Stomach (tissue), 19 donors: ENCODE measurements at places on chromosomes 16 and 17. TPM values are rescaled to one million over a fixed set of nuclear protein-coding genes. Genes with fewer than 3 reads are reported as not detected.

The ARSG gene
- polyA plus RNA-seq, result 0.56 TPM

The RILP gene
- 15.6 TPM for polyA plus RNA-seq

The NPIPB2 gene
- polyA plus RNA-seq, result 8.1 TPM

The SLC5A10 gene
- 0.13 TPM for polyA plus RNA-seq

The TNRC6A gene
- 10.0 TPM for polyA plus RNA-seq

The ATP6V0A1 gene
- 13.1 TPM for polyA plus RNA-seq

The KRTAP4-5 gene
- not detected for polyA plus RNA-seq

The P2RX1 gene
- polyA plus RNA-seq, result 2.4 TPM

The KRT34 gene
- not detected for polyA plus RNA-seq

- no peaks in the 10 kb centered on the region for H3K4me1 ChIP-seq
- no peak overlapping the region for H3K27ac ChIP-seq
- H3K4me3 ChIP-seq, result no peak overlapping the region
- H3K36me3 ChIP-seq, result no peaks in the 10 kb centered on the region
- H3K27me3 ChIP-seq, result no peaks in the 10 kb centered on the region
These were observed 20.9 kb downstream of the RPRML start for GRCh38 chr17:46958041-46958591.

DNA sequence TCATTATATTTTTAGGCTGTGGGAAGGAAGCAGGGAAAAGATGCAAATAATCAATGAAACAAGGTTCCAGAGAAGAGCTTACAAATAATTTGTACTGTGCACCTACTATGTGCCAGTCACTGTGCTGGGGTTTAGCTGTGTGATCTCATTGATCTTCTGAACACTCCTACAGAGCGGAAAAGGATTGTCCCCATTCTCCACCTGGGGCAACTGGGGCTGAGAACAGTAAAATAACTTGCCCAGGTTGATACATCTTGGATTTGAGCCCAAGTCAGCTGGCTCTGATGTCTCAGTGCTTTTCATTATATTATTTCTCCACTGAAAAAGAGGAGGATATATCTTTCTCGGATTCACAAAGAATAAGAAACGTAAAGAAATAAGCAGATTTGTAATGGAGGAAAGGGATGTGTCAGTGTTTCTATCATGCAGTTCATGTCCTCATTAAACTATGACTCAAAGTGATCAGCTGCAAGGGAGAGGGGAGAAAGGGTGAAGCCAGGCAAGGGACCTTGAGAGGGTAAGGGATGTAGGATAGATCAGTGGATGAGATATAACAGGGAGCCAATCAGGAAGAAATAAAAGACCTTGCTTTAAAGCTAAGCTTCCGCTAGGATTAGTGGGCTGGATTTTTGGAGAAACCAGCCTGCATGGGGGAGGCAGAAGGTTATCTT, 143.6 kb upstream of the NOL11 start:
- no peaks in the 10 kb centered on the region for H3K27me3 ChIP-seq
- no peak for DNase-seq
- peaks cover 15% of the 10 kb centered on the region for H3K36me3 ChIP-seq
- H3K27ac ChIP-seq, result no peak overlapping the region

GRCh38 chr17:82388223-82388921, 16.8 kb downstream of the UTS2R start:
- H3K27me3 ChIP-seq, result peaks cover 50% of the 10 kb centered on the region
- DNase-seq, result peak; percentile 80
- H3K4me3 ChIP-seq, result no peak overlapping the region
- peaks cover 26% of the 10 kb centered on the region for H3K36me3 ChIP-seq

DNA sequence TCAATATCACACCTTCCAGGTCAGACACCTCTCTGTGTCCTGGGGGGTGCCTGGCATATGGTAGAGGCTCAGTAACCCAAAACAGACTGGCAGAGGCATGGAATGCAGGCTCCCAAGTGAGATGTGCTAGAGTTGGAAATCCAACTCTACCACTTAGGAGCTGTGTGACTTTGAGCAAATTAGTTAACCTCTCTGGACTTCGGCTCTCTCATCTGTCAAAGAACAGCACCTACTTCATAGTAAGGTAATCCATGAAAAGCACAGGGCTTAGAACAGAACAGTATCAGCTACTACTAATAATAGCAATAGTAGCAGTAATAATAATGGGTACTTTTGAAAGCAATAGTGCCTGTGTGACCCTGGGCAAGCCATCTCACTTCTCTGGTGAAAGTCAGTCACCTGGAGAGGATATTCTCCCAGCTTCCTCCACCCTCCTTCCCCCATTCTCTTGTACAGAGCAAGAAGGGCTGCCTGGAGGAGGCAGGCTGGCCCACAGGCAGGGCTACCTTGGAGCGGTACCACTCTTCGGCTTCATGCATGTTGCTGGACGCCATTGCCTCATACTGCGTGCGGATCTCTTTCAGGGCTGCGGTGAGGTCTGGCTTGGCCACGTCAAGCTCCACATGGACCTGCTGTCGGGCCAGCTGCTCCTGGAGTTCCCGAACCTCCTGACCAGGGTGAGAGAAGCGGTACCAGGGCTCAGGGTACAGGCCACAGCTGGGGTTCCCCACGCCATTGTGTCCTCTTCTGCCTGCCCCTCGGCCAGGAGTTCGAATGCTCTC, 2.3 kb downstream of the GFAP start:
- no peak overlapping the region for H3K4me3 ChIP-seq
- H3K27ac ChIP-seq, result no peak overlapping the region
- H3K27me3 ChIP-seq, result peaks cover 20% of the 10 kb centered on the region
- no peaks in the 10 kb centered on the region for H3K36me3 ChIP-seq

GRCh38 chr17:79623786-79624717, 13.2 kb upstream of the RBFOX3 start:
- no peaks in the 10 kb centered on the region for H3K36me3 ChIP-seq
- H3K4me3 ChIP-seq, result no peak overlapping the region
- no peak overlapping the region for H3K27ac ChIP-seq
- peaks cover 59% of the 10 kb centered on the region for H3K27me3 ChIP-seq
- DNase-seq, result no peak

GRCh38 chr17:61260071-61260797, 139.4 kb upstream of the TBX2 start:
- H3K4me3 ChIP-seq, result no peak overlapping the region
- H3K27ac ChIP-seq, result peak overlapping the region; percentile 65
- no peaks in the 10 kb centered on the region for H3K27me3 ChIP-seq
- DNase-seq, result peak; percentile 44
- peaks cover 19% of the 10 kb centered on the region for H3K4me1 ChIP-seq

DNA sequence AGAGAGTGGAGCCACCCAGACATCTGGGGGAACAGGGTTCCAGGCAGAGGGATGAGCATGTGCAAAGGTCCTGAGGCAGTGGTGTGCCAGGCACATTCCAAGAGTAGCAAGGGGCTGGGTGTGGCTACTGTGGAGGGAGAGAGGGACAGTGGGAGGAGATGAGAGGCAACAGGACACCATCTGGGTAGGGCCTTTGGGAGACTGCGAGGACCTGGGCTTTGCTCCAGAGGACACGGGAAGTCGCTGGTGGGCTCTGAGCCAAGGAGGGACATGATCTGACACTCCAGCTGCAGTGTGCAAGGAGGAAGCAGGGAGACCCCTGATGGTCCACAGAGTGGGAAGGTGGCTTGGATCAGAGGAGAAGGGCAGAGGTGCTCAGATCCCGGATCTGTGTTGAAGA, 56.7 kb upstream of the MED9 start:
- H3K4me3 ChIP-seq, result no peak overlapping the region
- H3K27ac ChIP-seq, result no peak overlapping the region
- no peak for DNase-seq
- H3K4me1 ChIP-seq, result peaks cover 14% of the 10 kb centered on the region

GRCh38 chr17:10657879-10658278, 770 bp upstream of the MYH3 start:
- no peaks in the 10 kb centered on the region for H3K27me3 ChIP-seq
- no peak overlapping the region for H3K4me3 ChIP-seq
- no peak for DNase-seq

DNA sequence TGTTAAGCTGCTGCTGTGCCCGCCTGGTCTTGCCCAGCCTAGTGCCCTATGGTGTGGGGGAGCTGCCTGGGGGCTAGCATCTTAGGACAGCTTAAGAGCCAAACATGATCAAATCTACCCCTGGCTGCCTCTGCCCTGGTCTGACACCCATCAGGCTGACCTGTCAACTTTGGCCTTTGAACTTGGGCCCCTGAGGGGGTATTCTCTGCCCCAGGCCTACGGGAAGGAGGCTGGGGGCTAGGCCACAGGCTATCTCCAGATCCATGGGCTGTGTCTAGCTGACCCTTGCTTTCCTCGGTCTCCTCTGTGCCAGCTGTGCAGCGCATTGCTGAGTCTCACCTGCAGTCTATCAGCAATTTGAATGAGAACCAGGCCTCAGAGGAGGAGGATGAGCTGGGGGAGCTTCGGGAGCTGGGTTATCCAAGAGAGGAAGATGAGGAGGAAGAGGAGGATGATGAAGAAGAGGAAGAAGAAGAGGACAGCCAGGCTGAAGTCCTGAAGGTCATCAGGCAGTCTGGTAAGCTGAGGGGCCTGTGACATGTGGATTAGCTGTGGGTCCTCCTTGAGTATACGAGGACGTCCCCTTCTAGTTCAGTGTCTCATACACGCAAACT, 3.3 kb upstream of the STARD3 start:
- H3K4me3 ChIP-seq, result no peak overlapping the region
- DNase-seq, result no peak
- H3K4me1 ChIP-seq, result peaks cover 53% of the 10 kb centered on the region
- peak overlapping the region; percentile 24 for H3K27ac ChIP-seq
- no peaks in the 10 kb centered on the region for H3K36me3 ChIP-seq

DNA sequence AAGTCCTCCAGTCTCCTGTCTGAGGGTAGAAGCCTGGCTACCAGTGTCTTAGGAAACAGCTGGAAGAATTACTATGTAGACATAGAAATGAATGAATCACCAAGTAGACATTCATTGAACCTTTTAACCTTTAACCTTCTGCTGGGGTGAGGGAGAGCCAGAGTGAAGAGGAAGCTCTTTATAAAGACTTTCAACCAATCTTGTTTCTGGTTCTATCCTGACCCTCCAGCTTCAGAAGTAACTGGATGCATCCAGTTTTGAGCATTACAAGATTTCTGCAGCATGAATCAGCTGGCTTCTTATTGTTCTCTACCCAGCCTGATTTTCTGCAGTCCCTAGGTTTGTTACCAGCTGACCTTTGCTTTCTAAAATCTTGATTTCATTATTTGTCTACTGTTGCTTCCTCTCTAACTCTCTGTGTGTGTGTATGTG, 8.5 kb downstream of the TEKT1 start:
- H3K27ac ChIP-seq, result no peak overlapping the region
- no peak overlapping the region for H3K4me3 ChIP-seq
- DNase-seq, result no peak
- H3K36me3 ChIP-seq, result no peaks in the 10 kb centered on the region

GRCh38 chr17:43312011-43312410, 78.2 kb upstream of the RNU2-1 start:
- H3K27ac ChIP-seq, result no peak overlapping the region
- no peaks in the 10 kb centered on the region for H3K36me3 ChIP-seq
- no peaks in the 10 kb centered on the region for H3K4me1 ChIP-seq
- DNase-seq, result no peak
- no peaks in the 10 kb centered on the region for H3K27me3 ChIP-seq
- no peak overlapping the region for H3K4me3 ChIP-seq

- H3K27ac ChIP-seq, result peak overlapping the region; percentile 55
- H3K4me1 ChIP-seq, result no peaks in the 10 kb centered on the region
- no peaks in the 10 kb centered on the region for H3K36me3 ChIP-seq
- DNase-seq, result no peak
- H3K4me3 ChIP-seq, result no peak overlapping the region
These were observed 630 bp downstream of the MILR1 start for GRCh38 chr17:64449545-64449944.

- H3K4me1 ChIP-seq, result peaks cover 53% of the 10 kb centered on the region
- peak overlapping the region; percentile 67 for H3K4me3 ChIP-seq
- no peaks in the 10 kb centered on the region for H3K27me3 ChIP-seq
- H3K27ac ChIP-seq, result peak overlapping the region; percentile 82
- peak; percentile 85 for DNase-seq
- no peaks in the 10 kb centered on the region for H3K36me3 ChIP-seq
These were observed 997 bp upstream of the CDH11 start for GRCh38 chr16:65122724-65123395.

DNA sequence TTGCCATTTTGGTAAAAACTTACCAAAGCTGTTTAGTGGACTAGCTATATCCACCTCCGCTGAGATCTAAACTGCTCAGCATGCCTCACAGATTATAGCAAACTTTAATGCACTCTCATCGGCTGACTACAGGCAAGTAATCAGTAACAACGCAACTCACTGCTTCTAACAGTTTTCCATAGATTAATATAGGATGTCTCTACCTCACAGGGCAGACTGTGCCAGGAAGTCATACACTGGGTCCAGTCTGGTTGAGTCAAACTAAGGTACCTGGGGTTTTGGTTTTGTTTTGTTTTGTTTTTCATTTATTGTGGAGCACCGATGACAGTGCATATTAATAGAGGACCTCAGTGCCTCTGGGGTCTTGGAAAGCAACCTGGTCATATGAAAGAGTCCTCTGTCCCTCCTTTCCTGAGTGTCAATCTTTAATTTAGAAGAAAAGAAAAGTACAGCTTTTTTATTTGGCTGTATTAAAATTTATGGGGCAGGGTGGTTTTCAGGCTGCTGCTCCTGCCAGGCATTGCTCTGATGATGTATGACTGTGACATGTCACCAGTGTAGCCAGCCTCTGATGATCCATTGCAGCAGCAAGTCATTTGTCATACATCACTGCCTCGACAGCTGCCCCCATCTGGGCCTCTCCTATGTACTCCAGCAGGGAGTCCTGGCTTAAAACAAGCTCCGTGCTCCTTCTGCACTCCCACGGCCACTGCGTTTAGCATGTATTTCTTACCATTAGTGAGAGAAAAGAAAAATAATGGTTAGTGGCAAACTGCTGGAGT, 854.1 kb downstream of the KCNJ2 start:
- DNase-seq, result no peak
- no peak overlapping the region for H3K4me3 ChIP-seq
- H3K27me3 ChIP-seq, result no peaks in the 10 kb centered on the region
- H3K36me3 ChIP-seq, result no peaks in the 10 kb centered on the region
- H3K4me1 ChIP-seq, result no peaks in the 10 kb centered on the region

- H3K27ac ChIP-seq, result peak overlapping the region; percentile 81
- no peak for DNase-seq
- H3K4me1 ChIP-seq, result peaks cover 12% of the 10 kb centered on the region
- peaks cover 7% of the 10 kb centered on the region for H3K27me3 ChIP-seq
- H3K36me3 ChIP-seq, result no peaks in the 10 kb centered on the region
These were observed 1.0 kb downstream of the CX3CL1 start for GRCh38 chr16:57373117-57373947.
